T-cell (primary cell): ENCODE measurements at places on chromosomes 6 and 20.

GRCh38 chr6:167559675-167560479 lies 235.0 kb downstream of the TTLL2 start:
- no peak for DNase-seq

DNA sequence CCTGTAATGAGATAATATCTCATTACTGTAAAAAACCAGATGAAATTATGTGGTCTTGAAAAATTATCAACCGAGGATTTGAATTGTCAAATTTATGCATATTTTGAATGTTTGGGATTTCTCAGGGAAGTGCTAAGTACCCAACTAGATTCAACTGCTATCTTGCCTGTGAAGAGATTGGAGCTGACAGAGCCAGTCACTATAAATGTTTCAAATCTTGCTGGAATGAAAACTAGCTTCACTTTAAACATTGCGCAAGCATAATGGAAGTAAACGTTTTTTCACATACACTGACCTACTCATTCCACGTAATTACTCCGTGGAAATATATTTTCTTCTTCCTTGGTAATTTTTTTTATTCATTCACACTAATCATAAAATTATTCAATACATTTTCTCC lies 46.7 kb downstream of the TMEM170B start:
- no peak for DNase-seq

GRCh38 chr20:39298121-39298520 lies 336.0 kb downstream of the DHX35 start:
- no peak for DNase-seq

DNA sequence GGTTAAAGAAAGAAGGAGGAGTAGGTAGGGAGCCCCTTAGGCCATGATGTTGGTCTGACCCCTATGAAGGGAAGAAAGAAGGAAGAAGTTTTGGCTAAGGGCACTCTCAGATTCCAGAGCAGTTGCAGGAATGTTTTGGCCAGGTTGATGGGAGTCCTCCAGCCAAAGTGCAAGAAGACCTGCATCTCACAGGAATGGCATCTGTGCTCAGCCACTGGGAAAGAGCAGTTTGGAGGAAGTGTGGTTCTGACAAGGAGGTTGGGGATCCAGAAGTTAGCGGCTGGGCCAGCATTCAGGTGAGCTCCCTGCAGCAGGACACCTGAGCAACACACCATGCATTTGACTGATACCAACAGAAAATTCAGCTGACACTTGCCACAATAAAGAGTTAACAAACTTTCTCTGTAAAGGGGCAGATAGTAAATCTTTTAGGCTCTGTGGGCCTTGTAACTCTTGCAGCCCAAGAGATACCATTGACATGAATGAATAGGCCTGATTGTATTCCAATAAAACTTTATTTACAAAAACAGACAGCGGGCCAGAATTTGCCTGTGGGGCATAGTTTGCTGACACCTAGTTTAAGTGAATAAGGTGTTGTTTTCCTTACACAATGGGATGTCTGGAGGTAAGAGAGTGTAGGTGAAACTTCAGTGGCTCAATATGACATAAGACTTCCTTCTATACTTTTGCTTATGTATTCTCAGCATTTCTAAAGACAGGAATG lies 71.0 kb downstream of the EDN1 start:
- DNase-seq, result no peak

- no peak for DNase-seq
Measured at GRCh38 chr6:147514831-147515230, 6.3 kb downstream of the SAMD5 start.

DNA sequence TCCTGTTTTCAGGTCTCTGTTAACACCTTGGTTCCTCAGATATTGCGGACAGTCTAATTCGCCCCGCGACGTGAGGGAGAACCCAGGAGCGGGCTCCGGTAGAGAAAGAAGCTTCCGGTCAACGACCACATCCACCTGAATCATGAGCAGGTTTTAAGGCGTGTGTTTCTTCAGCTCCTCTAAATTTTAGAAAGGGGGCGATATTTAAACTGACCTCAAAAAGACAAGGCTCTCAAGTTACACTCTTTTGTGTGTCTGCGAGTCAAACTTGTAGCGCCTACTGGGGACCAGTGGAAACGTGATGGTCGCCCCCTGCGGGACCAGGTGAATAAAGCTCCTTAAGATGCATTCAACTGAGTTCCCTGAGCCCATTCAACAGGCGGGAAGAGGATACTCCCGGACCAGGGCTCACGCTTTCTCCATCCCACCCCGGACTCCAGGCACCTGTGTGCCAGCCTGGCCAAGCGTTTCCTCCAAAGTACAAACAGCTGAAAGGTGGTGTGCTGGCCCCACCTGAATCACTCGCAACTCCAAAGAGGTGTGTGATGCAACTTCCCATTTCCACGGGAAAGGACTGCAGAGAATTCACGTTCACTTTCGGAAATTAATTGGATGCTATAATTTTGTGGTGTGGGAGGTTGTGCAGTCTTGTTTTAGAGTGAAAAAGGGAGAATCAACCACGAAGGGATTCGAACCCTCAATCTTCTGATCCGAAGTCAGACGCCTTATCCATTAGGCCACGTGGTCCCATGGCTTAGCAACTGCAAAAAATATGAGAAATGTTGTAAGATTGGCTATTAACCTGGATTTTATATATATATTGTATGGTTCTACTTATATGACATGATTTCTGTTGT lies 17.0 kb downstream of the GPX5 start:
- peak; percentile 17 for DNase-seq

GRCh38 chr6:155364844-155365437 lies 50.7 kb upstream of the TFB1M start:
- no peak for DNase-seq

- DNase-seq, result no peak
Measured at GRCh38 chr6:120759570-120759969, 574.7 kb downstream of the TBC1D32 start.

DNA sequence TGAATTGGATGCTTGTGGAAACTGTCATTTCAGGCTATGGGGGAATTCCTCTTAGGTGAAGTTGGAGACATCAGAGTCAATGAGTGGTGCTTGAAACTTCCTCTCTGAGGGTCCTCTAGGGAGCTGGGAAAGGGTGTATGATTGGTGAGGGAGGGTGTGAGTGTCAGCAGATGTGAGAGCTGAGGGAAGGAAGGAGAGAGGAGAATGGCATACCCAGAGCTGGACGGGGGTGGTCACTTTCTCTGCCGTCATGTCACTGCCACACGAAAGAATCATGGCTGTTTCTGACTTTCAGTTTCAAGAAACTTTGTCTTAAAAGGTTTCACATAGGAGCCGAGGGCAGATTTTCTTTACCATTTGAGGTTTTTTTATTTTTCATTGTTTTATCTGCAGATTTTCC lies 50.3 kb downstream of the DEK start:
- no peak for DNase-seq

- no peak for DNase-seq
Measured at GRCh38 chr6:56757588-56757984, 114.9 kb upstream of the DST start.

- no peak for DNase-seq
Measured at GRCh38 chr20:51637241-51637640, 94.7 kb upstream of the NFATC2 start.
